NCI-H2107 (cell line): ENCODE measurements at places on chromosomes 3 and 15.

DNA sequence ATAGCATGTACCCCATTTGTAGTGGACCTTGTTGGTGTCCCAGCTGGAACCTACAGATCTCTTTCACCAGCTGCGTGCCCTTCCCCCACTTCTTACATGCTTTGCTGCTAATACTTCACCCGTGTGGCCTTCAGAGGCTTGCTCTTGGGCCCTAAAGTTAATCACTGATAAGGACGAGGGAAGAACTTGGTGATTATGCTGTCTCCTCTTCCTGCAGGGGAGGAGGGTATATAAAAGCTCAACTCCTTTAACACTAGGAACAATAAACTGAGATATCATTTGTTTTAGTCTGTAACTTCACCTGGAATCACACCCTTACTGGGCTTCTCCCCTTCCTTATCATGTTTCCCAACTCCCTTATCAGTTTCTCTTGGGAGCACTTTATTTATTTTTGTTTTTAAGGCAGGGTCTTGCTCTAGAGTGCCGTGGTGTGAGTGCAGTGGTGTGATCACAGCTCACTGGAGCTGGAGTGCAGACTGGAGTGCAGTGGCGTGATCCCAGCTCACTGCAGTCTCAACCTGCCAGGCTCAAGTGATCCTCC, 43.2 kb upstream of the PIK3R4 start:
- no peak for DNase-seq

DNA sequence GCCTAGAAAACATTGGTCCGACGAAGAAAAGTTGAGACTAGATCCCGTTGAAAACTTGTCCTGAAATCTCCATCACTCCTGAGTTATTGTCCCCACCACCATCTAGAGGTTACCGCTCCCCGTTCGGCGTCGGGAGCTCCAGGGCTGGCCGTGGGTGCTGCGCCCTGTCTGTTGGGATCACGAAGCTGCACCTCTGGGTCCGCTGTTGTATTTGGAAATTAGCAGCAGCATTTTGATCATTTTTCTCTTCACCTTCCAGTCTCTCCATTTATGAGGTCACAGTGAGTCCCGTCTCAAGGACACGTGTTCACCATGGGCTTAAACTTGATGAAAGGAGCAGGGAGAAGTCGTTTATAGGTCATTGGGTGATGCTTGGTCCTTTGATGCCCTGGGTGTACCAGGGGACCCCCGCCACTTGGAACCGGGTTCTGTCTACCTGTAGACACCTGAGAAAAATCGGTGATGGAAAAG, 565 bp downstream of the MANF start:
- no peak for DNase-seq

GRCh38 chr15:49287481-49287880, 117.4 kb downstream of the GALK2 start:
- DNase-seq, result no peak

- peak; percentile 9 for DNase-seq
Observed at GRCh38 chr3:169623971-169624370, 39.5 kb downstream of the MECOM start.
